Stimulated activated CD4-positive, alpha-beta T cell treated with anti-CD3 and anti-CD28 coated beads, Interleukin-15, amount 100 ng/mL, for 48 hours (primary cell): ENCODE measurements at places on chromosomes 13 and 19.
A peak's percentile ranks its signal among the peaks of the same experiment; 100 is the strongest.

- no peak for DNase-seq
Measured at GRCh38 chr13:63636316-63636993, 2220.8 kb upstream of the PCDH20 start.

- DNase-seq = peak; percentile 31
Measured at GRCh38 chr19:55304279-55304978, 20.6 kb downstream of the BRSK1 start.

DNA sequence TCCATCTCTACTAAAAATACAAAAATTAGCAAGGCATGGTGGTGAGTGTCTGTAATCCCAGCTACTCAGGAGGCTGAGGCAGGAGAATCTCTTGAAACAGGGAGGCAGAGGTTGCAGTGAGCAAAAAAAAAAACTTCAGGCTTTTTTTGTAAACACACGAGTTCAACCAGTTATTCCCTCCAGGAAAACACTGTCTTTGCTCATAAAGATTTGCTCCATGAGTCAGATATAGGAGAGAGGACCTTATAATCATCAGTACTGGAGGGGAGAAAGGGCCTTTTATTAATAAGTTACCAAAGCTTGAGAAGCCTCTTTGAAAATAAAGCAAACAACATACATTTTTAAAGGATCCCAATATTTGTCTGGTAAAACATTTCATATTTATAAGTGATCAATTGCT is 110.7 kb downstream of the EFNB2 start:
- DNase-seq = no peak

- no peak for DNase-seq
Measured at GRCh38 chr13:99074693-99075092, 96.8 kb upstream of the DOCK9 start.

DNA sequence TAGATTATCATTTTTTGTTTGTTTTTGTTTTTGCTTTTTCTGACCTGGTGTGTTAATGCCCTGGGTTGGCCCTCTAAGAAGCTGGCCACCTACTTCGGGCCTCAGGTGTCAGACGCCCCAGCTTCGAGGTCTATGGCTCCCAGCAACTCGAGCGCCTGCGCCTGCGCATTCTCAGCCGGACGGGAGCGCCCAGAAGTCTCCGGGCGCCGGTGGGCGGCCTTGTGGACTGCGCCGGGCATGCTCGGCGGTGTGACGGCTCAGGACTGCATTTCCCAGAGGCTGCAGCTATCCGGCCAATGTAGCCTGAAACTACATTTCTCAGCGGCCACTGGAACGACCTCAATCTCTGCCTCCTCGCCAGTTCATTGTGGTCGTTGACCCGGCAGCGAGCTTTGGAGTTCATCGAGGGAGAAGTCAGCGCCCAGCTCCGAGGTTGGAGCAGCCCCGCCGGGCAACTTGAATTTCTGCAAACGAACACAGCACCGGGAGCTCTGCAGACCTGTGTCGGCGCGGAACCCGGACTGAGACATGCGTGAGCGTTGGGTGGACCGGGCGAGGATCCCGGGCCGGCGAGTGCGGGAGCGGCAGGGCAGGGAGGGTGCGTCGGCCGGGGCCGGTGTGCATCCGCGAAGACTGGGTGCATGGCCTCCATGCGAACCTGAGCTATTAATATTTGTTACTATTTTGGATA is at the start of gene ZNF30:
ZNF30 (plus strand) TSS at position 219 of the 691 bp plus-strand sequence. CDS start 3,045 bp downstream, outside the sequence.
- peak; percentile 84 for DNase-seq

DNA sequence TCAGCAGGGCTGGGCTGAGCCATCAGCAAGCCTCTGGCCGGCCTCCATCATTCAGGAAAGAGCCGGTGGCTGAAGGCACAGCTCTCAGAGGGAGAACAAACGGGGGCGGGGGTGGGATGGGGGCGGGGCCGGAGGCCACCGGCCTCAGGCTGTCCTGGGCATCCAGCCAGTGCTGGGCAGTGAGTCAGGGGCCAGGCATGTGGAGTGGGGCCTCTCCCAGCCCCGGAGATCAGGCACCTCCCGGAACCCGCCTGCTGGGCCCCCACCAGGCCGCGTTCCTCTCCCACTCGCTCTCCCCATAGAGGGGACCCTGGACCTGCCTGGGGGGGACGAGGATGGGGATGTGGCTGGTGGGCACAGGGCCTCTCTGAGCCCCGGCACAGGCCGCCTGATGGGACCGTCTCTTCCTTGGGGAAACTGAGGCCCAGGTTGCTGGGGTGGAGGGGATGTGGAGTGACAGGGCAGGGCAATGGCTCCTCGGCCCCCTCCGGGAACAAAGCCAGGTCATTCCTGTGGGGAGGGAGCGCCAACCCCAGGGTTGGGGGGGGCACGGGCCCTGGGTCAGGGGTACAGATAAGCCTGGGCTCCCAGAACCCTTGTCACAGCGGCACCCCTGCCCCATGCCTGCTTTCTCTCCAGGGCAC is 12.9 kb downstream of the SPC24 start:
- no peak for DNase-seq

DNA sequence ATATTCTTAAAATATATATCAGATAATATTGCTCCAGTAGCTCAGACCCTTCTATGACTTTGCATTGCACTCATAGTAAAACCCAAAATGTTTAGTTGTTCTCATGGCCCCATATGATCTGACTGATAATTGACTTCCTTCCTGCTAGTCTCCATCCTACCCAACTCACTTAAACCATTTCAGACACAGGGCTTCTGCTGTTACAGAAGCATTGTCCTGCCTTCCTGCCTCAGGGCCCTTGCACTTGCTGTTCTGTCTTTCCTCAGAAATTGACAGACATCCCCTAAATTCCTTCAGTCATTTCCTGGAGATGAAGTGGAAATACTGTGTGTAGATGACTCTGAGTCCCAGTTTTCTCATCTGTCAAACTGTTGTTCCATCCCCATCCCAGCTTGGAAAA is 19.7 kb downstream of the FBXL12 start:
- DNase-seq = no peak

DNA sequence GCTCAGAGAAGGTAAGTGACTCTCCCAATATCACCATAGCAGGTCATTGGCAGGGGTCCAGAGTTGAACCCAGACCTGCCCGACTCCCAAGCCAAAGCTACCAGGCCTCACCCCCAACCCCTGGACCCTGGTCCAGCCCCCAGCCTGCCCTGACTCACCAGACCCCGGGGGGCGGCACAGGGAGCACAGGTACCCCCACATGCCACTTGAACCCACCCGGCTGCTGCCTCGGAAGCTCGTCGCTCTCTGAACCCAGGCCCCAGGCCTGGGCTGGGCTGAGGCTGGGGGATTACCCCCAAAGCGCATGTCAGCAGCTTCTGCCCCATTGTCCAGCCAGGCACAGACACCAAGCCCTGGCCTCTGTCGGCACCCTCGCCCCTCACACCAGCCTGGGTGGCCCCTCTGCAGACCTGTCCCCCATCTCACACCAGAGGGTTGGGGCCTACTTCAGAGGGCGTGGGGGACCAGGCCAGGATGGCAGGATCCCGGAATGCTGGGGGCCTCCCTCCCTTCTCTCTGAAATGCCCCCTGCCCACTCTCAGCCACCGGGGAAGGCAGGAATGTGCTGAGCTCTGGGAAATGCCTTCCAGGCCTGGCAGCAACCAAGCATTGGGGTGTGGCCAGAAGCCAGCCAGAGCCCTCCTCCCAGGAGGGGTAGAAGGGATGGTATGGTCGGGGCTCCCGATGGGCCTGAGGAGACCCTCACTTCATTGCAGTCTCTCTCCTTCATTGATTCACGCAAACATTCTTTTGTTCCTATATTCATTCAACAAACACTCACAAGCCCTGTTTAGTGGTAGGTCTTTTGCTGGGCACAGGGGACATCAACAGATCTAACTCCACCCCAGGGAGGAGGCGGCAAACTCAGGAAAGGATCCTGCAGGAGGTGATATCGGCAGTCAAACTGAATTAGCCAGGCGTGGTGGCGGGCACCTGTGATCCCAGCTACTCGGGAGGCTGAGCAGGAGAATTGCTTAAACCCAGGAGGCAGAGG is 1.7 kb upstream of the PRX start:
- no peak for DNase-seq

GRCh38 chr13:41107104-41107571 is 25.5 kb downstream of the KBTBD6 start:
- no peak for DNase-seq

DNA sequence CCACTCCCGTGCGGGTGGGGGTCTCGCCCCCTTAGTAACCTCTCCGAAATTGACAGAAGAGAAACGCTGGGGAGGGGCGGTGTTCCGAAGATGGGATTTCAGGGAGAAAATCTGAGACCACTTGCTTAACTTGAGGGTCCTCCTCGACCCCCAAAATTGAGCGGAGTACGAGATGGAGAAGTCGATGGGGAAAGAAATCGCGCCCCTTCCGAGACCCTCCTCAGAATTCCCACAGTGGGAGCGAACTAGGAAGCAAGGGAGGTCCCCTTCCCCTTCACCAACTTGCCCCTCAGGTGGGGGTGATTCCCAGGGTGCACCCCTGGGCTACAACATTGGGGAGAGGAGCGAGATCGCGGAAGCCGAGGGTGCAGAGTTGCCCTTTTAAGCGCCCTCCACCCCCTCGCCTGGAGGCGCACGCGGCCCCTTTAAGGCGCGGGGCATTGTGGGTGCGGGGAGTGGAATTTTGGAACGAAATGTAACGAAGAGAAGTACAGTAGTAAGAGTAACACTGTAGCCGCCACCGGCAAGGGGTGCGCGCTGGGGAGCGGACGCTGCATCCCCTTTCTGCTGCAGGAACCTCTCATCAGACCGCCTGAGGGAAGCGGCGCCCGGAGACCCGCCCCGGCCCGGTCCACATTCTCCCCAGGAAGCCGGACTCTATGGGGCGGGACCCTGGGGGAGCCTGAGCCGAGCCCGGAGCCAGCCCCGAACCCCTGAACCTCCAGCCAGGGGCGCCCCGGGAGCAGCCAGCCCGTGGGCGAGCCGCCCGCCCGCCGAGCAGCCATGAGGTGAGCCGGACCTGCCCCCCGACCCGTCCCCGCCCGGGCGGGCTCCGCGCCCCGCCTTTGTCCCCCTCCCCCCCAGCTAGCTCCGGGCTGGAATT is at the start of gene VASP:
VASP (plus strand) TSS at position 491 of the 883 bp plus-strand sequence; CDS start at position 784, 293 bp downstream.
- DNase-seq = peak; percentile 90

- DNase-seq = no peak
Measured at GRCh38 chr13:77565635-77566034, 30.1 kb downstream of the SCEL start.

DNA sequence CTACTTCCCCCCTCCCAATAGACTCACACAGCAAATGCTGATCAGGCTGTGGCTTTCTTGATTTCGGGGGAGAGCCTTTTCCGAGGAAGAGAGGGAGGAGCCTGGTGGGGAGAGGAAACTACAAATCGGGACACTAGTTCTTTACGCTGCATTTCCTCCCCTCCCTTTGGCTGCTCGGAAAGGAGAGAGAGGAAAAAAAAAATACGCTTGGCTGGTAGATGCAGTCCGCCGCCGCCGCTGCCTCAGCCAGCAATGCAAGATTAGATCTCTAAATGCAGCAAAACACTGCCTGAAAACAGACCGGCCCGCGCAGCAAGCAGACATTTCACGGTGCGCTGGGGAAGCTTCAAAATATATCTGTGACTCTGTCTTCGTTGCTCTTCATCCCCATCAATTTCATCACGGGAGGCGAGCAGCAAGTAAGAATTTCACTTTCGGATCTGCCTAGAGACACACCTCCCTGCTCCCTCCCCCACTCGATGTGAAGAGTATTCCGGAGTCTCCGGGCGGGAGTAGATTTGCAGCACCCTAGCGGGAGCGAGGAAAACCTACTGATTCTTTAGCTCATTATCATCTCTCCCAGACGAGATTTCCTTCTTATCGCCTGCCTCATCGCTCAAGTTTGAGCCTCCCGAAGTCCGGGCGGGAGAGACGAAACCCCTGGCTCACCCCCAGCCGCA is at the start of gene PCDH17:
PCDH17 (plus strand) TSS at position 149 of the 680 bp plus-strand sequence. CDS start 803 bp downstream, outside the sequence.
- no peak for DNase-seq

GRCh38 chr13:92734068-92734467 is 492.5 kb upstream of the GPC6 start:
- DNase-seq = no peak

DNA sequence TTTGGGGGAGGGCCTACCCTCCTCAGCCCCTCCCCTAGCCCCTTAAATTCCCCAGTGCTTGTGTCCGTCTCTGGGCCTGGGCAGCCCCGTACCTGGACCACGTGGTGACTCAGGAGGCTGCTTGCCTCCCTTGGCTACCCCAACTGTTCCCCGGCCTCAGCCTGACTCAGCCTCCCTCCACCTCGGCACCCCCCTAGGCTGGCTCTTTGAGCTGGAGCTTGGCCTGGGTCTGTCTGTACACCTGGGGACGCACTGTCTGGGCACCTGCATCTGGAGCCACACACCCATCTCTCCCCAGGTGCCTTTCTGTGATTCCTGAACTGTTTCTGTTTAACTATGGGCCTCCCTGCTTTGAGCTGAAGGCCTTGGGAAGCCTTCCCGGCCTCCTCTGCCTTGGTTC is 1.8 kb upstream of the KLK14 start:
- DNase-seq = no peak

DNA sequence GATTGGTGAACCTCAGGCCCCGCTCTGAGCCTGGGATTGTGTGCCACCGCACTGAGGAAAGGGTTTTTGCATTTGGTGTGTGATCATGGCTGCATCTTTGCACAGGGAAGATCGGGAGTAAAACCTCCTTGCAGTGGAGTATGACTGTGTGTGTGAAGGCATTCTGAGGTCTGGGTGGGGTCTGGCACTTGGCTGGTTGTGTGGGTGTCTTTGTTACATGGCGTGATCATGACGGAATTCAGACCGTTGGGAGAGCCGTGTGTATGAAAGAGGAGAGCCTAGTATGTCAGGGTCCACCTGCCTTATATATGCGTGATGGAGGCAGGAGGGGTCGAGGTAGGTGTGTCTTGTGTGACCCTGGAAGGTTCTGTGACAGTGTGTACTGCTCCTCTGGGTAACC is 740 bp upstream of the BEST2 start:
- no peak for DNase-seq

DNA sequence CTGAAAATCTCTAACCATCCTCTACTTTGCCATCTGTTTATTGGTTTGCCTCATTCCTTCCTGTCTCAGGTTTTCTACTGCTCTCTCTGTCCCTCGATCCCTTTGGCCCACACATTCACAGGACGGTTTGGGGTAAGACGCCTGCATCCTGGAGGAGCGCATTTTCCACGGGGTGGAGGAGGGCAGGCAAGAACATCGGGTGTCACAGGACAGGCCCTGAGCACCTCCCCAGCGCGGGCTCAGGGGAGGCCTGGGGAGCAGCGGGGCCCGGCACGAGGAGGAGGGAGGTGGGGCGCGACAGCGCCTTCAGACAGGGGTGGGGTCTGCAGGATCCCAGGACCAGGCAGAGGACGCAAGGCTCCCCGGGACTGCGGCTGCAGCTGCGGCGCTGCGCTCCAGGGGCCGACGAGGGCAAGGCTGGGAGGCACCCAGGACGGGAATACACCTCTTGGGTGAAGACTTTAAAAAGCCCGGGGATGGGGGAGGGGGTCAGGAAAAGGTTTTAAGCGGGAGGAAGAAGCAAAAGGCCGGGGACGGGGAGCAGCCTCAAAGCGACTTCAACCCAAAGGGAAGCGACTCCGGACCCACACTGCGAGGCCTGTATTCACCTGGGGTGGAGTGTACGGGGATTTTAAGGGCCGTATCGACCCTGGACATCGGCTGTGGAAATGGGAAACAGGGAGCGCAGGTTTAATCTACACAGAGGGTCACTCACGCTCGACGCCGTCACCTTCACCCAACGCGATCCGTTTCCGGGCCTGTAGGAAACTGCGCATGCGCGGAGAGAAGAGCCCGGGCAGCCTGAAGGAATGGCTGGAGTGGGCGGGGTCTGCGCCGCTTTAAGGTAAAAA is at the start of gene ZNF415:
ZNF415 (minus strand) TSS at position 770 of the 851 bp plus-strand sequence. CDS start 10,234 bp downstream, outside the sequence.
- peak; percentile 39 for DNase-seq
